T47D (cell line): ENCODE measurements at places on chromosomes 6 and 20.

- no peak for DNase-seq
These were observed 164.2 kb upstream of the ATXN1 start for GRCh38 chr6:16925461-16925860.

GRCh38 chr20:62808211-62808865, 3.7 kb downstream of the OGFR start:
- peak; percentile 85 for DNase-seq

- peak; percentile 55 for DNase-seq
These were observed 166.6 kb upstream of the MARCKS start for GRCh38 chr6:113690281-113691259.

GRCh38 chr6:20763296-20763695, 229.0 kb downstream of the CDKAL1 start:
- no peak for DNase-seq

DNA sequence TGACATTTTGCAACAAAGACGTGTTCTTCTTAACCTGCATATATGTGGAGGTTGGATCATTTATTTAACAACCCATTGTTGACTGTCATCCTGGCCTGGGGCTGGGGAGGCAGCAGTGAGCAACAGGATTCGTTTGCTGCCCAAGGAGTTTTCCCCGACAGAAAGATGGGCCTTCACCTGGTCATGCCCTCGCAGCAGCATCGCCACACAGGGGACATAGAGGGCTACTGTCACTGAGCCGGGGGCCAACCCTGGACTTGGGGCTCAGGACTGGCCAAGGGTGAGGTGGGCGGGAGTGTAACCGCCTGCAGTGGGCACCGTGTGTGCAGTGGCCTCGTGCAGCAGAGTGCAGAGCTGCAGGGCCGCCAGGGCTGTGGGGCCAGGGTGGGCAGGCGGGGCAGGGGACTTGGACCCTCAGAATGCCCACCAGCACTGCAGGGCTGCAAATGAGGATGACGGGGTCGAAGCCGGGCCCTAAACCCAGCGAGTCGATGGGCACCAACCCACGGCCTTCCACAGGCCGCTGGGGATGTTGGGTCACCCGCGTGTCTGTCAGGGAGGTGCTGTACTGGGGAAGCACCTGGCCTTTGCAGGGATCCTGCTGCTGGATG, 11.8 kb downstream of the DUSP22 start:
- peak; percentile 38 for DNase-seq

DNA sequence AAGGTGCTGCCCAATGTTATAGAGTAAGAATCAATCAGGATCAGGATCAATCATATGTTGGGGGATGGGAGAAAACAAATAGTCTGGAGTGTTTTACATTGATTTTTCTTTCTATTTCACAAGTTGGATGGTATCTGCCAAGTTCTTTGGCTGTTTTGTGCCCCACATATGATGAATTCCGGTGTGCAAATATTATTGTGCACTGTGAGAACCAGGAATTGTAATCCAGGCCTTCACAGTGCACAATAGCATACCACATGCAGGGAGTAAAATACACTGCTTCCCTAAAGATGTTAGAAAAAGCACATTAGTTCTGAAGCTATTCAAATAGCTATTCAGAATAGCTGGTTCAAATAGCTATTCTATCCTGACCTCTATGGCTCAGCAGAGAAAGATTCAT, 133.7 kb downstream of the LCA5 start:
- DNase-seq: no peak

GRCh38 chr6:168166627-168167026, 87.6 kb upstream of the FRMD1 start:
- DNase-seq: no peak

GRCh38 chr20:20327746-20328145, 40.2 kb upstream of the INSM1 start:
- no peak for DNase-seq

- no peak for DNase-seq
These were observed 57.0 kb upstream of the AIG1 start for GRCh38 chr6:143003676-143004075.

DNA sequence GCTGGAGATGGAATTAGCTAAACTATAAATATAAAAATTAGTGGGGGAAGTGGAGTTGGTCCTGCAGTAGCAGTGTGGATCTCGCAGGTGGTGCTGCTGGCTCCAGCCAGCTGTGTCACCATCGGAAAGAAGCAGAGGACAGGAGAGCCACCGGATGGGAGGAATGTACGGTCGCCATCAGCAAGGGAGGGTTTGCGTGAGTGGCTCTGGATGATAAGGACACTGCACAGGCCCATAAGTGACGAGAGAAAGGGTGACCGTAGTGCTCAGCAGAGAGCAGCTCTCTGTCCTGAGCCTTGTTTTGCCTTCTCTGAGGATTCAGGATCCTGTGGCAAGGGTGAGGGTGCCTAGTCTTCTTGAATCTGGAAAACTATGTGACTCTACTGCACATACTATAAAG, 378.7 kb downstream of the ZFAND3 start:
- no peak for DNase-seq

DNA sequence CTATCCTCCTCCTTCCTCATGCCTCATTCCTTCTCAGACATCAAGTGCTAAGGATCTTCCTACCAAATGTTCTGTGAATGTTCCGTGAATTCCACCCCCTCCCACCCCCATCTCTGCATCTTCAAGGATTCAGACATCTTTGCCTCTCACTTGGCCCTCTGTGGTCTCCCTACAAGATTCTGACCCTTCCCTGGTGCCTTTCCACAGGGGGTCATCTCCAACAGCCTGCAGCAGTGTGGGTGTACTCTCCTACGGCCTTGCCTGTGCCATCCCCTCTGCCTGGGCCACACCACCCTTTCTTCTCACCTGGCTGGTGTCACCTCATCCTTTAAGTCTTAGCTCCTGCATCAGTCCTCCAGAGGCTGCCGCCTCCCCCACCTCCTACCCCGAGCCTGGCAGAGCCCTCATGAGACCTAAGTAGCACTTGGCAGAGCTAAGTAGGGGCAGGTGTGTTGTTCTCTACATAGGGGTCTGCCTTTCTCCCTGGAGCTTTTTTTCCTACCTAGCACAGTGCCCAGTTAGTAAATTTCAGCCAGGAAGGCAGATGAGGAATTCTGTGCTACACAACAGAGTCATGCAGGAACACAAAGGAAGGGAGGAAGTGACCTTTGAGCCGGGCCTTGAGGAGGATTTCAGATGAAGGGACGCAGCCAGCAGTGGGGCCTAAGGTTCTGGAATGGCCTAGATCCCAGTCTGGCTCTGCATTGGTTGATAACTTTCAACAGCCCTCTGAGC, 43.1 kb downstream of the TM9SF4 start:
- no peak for DNase-seq

- no peak for DNase-seq
These were observed 106.3 kb downstream of the NKAIN2 start for GRCh38 chr6:123909989-123910388.

GRCh38 chr20:8740265-8740664, 328.6 kb upstream of the PLCB4 start:
- DNase-seq: no peak

GRCh38 chr20:62605236-62605943, 36.9 kb upstream of the SLCO4A1 start:
- no peak for DNase-seq

GRCh38 chr6:114172576-114173260, 170.1 kb downstream of the HS3ST5 start:
- DNase-seq: no peak

DNA sequence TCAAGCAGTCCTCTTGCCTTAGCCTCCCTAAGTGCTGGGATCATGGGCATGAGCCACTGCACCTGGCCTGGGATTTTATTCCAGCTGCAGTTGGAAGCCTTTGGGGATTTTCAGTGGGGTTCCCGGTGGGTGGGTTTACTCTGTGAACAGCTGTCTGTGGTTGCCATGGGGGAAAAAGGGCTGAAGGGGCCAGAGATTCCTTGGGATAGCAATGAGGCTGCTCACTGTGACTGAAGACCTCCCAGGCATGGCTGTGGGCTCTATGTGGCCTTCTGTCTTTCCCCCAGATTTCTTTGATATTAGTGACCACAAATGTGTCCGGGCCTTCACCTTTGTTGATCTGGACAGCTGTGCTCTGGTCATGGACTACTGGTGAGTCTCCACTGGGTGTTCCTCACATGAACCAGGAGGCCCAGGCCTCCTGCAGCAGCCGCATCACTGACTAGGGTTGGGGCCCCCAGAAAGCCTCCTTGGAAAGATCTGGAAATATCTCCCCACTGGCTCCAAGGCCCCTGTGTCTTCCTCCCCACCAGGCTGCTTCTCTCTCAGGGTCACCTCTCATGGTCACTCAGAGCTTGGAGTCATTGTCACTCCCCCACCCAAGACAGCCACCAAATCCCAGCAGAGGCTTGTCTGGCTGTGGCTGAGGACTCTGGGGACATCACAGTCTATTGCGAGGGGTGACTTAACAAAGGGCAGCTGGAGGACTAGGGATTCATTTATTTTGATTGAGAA, 33.4 kb downstream of the EFCAB8 start:
- no peak for DNase-seq

DNA sequence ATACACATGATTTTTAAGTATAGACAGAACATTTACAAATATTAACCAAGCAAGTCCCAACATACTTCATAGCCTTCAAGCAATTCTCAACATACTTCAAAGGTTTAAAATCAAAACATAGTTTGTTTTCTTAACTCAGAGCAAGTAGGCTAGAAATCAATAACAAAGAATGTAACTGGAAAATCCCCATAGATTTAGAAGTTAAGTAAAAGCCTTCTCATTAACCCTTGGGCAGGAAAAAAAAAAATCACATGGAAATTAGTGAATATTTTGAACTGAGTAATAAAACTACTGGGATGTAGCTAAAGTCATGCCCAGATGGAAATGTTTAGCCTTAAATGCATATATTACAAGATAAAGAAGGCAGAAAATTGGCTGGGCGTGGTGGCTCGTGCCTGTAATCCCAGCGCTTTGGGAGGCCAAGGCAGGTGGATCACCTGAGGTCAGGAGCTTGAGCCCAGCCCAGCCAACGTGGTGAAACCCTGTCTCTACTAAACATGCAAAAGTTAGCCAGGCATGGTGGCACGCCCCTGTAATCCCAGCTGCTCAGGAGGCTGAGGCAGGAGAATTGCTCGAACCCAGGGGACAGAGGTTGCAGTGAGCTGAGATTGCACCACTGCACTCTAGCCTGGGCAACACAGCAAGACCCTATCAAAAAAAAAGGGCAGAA, 316.1 kb downstream of the TAF4 start:
- DNase-seq: no peak

DNA sequence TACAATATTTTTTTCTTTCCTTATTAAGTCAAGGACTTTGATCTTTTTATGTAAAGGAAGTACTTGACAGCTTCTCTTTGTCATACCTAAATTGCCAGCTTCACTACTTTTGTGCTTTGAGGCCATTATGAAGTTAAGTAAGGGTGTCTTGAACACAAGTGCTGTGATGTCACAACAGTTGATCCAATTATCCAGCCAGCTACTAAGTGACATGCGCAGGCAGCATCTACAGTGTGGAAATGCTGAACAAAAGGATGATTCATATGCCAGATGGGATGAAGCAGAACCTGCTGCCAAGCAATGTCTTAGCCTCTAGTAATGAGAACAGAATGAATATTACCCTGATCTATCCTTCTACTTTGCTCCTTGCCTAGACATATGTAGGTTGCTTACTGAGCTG, 68.3 kb upstream of the TMEM244 start:
- DNase-seq: no peak

DNA sequence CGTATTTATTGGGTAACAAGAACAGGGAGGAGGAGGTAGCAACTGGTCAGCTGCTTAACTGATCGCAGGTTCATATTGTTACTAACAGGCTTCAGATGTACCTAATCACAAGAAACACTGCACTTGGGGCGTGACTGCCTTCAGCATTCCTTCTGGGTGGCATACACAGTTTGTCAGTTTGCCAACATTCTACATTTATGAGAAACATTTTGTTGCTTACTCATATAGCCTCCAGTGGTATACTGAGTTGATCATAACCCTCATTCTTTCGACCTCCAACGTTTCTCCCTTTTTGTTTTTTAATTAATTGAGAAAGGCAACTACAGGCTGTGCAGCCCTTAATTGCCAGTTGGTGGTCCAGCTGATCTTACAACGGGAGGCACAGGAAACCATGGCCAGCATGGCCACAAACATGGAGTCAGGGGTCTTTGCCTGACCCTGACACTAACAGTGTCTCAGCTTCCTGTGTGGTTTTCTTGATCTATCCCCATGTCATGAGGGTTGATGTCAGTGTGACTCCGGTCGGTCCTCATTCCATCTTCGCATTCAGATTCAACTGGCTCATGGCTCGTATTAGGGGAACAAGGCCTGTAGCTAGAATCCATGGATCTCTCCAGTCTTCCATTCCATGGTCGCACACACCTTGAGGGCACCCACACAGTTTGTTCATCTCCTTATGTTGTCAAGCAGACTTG, 9.4 kb downstream of the EPB41L2 start:
- peak; percentile 7 for DNase-seq

DNA sequence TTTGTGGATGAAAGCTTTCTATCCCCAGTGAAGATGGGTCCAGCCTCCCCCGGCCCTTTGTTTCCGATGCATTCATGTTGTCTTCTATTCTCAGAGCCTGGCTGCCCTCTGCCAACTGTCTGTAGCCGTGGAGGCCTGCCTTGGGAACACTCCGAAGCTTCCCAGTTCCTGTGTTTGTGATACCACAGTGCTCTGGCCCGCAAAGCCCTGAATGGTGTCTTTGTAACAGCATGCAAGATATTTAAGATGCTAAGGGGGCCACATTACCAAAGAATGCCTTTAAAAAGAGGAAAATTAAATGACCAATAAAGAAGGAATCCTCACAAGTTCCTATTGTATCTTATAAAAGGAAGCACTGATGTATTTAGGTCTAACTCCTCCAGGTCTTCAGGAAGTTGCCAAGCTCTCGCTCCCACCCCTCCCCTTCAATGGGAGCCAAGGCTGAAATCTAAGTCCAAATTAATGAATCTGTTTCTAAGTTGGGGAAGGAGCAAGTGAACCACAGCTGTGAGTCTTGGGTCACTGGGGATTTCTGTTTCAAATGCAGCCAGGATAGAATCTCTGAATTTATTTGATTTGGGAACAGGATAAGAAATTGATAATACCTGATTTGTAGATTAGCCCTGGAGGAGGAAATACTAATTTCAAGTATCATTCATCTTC, 596.1 kb downstream of the QKI start:
- no peak for DNase-seq
